H1 (cell line): ENCODE measurements at places on chromosomes 5 and 9. TPM values are rescaled to one million over a fixed set of nuclear protein-coding genes. Genes with fewer than 3 reads are reported as not detected.
A peak's percentile ranks its signal among the peaks of the same experiment; 100 is the strongest.

DNA sequence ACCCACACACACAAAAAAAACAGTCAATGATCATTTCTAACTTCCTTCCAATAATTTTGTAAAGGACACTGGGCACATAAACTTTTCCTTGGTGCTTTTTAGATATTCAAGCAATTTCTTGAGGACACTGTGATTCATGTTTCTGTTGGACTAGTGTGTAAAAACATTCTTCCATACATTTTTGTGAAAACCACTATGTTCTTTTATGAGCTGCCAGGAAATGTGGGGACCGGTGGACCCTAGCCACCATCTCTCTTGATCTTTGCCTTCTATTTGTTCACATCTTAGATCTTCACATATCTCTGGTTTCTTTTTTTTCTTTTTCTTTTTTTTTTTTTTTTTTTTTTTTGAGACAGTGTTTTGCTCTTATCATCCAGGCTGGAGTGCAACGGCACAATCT lies 287.4 kb downstream of the GLIS3 start:
- no peak overlapping the region for H3K27ac ChIP-seq
- no peaks in the 10 kb centered on the region for H3K27me3 ChIP-seq
- H3K4me1 ChIP-seq, result no peaks in the 10 kb centered on the region
- no peak overlapping the region for H3K4me3 ChIP-seq

CWC27 gene
- 10.7 and 24.9 TPM in 2 replicates for polyA plus RNA-seq

- H3K4me3 ChIP-seq, result no peak overlapping the region
- H3K27me3 ChIP-seq, result no peaks in the 10 kb centered on the region
- no peaks in the 10 kb centered on the region for H3K36me3 ChIP-seq
- H3K27ac ChIP-seq, result no peak overlapping the region
Observed at GRCh38 chr5:39670391-39670790, 245.6 kb upstream of the DAB2 start.

DNA sequence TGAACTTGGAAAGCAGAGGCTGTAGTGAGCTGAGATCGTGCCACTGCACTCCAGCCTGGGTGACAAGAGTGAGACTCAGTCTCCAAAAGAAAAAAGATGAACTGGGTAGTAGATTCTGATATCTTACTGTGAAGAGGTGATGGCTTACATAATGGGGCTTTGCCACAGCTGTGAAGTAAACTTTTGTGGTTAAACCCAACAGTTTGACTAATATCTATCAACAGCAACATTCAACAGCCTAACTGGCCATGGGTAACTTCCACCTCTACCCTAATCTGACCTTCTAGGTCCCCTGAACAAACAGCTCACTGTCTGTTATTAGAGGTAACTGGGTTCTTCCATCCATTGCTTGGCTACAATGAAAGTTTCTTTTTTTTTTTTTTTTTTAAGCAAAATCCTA lies 52.1 kb downstream of the TLE1 start:
- no peak for DNase-seq
- no peak overlapping the region for H3K27ac ChIP-seq
- H3K36me3 ChIP-seq, result peaks cover 3% of the 10 kb centered on the region; the same call in 1 of the 2 replicates
- no peaks in the 10 kb centered on the region; the same call in 1 of the 2 replicates for H3K4me1 ChIP-seq
- H3K4me3 ChIP-seq, result no peak overlapping the region
- H3K27me3 ChIP-seq, result no peaks in the 10 kb centered on the region

- no peaks in the 10 kb centered on the region for H3K27me3 ChIP-seq
- DNase-seq, result no peak
- no peaks in the 10 kb centered on the region for H3K36me3 ChIP-seq
- H3K4me3 ChIP-seq, result no peak overlapping the region
Observed at GRCh38 chr5:110852053-110852452, 113.2 kb downstream of the SLC25A46 start.

DND1 gene
- polyA plus RNA-seq, result 2.1 and 3.5 TPM in 2 replicates

GRCh38 chr5:135641734-135642487 lies 63.1 kb upstream of the CXCL14 start:
- no peak for DNase-seq
- no peaks in the 10 kb centered on the region for H3K4me1 ChIP-seq
- no peaks in the 10 kb centered on the region for H3K27me3 ChIP-seq
- no peaks in the 10 kb centered on the region for H3K36me3 ChIP-seq
- no peak overlapping the region for H3K27ac ChIP-seq
- no peak overlapping the region for H3K4me3 ChIP-seq

DNA sequence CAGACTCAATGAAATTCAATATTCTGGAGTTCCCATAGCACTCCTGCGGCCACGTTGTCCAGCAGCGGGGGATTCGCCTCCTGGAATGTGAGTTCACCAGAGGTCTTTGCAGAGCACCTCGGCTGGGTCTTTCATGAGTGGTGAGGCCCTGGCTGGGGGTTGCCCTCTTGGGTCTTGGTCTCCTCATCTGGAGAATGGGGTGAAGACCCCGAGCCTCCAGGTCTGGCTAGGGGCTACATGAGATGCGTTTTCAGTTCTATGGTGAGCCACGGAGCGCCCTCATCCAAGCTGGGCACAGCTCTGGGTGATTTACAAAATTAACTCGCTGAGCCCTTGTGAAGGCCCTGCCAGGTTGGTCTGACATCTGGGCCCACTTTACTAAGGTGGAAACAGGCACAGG lies 37.5 kb upstream of the RXRA start:
- DNase-seq, result no peak
- H3K4me1 ChIP-seq, result no peaks in the 10 kb centered on the region
- no peaks in the 10 kb centered on the region for H3K27me3 ChIP-seq
- H3K36me3 ChIP-seq, result no peaks in the 10 kb centered on the region
- H3K27ac ChIP-seq, result no peak overlapping the region
- H3K4me3 ChIP-seq, result no peak overlapping the region

GRCh38 chr5:138752341-138752950 lies 779 bp upstream of the CTNNA1 start:
- H3K36me3 ChIP-seq, result no peaks in the 10 kb centered on the region
- DNase-seq, result peak; percentile 57
- peak overlapping the region; percentile 85 for H3K27ac ChIP-seq
- H3K4me1 ChIP-seq, result peaks cover 7% of the 10 kb centered on the region
- H3K27me3 ChIP-seq, result no peaks in the 10 kb centered on the region

DNA sequence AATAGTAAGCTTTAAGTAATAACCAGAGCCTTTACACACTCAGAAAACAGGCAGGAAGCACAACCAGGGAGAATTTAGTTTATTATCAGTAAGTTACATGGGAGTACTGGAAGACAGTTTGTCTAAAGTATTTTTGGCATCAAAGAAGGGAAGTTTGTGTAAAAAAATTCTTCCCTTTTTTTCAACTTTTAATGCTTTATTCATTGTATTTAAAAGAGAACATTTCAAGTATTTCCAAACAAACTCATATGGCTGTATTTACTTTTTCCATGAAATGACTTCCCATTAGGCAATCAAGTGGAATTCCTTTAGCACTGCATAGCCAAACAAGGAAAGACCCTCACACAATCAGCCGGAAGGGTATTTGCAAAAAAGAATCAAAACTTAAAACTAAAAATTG lies 26.7 kb downstream of the RNF145 start:
- DNase-seq, result no peak
- H3K4me3 ChIP-seq, result no peak overlapping the region
- peaks cover 3% of the 10 kb centered on the region; the same call in 1 of the 2 replicates for H3K36me3 ChIP-seq
- no peak overlapping the region for H3K27ac ChIP-seq
- no peaks in the 10 kb centered on the region for H3K4me1 ChIP-seq

PCDHGA10 gene
- polyA plus RNA-seq, result 6.4 and 7.1 TPM in 2 replicates

DNA sequence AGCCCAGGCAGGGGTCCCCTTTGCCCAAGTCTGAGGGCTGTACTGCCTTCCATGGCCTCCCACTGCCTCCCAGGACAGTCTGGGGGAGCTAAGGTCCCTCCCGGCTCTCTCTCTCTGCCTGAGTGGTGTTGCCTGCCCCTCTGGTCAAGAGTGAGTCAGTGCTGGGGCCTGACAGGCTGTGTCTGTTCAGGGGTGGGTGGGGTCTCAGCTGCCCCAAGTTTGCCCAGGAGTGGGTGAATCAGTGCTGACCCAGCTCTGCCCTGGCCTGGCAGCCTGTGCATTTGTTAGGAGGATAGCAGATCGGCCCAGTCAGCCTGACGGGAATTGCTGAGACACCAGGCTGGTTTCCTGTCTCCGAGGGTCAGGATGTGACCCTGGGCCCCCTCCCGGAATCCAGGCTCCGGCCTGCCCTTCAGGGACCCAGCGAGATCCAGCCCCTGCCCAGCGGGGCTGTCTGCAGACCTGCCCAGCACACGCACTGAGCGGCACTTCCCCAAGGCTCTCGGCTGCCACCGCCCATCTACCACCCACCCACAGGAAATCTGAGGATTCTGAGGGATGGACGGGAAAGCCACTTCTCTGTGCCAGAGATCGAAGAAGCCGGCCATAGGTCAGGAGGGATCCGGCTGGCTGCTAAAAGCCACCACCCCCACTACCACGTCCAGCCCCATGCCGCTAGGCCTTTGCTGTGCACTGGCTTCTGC lies 15.9 kb downstream of the ENG start:
- H3K4me1 ChIP-seq, result no peaks in the 10 kb centered on the region; the same call in 1 of the 2 replicates
- no peak overlapping the region for H3K4me3 ChIP-seq
- no peak for DNase-seq
- no peaks in the 10 kb centered on the region for H3K36me3 ChIP-seq
- H3K27me3 ChIP-seq, result no peaks in the 10 kb centered on the region
- H3K27ac ChIP-seq, result no peak overlapping the region

ZNF608 gene
- 13.3 and 17.2 TPM in 2 replicates for polyA plus RNA-seq

AHRR gene
- polyA plus RNA-seq, result 0.41 and 0.97 TPM in 2 replicates

DNA sequence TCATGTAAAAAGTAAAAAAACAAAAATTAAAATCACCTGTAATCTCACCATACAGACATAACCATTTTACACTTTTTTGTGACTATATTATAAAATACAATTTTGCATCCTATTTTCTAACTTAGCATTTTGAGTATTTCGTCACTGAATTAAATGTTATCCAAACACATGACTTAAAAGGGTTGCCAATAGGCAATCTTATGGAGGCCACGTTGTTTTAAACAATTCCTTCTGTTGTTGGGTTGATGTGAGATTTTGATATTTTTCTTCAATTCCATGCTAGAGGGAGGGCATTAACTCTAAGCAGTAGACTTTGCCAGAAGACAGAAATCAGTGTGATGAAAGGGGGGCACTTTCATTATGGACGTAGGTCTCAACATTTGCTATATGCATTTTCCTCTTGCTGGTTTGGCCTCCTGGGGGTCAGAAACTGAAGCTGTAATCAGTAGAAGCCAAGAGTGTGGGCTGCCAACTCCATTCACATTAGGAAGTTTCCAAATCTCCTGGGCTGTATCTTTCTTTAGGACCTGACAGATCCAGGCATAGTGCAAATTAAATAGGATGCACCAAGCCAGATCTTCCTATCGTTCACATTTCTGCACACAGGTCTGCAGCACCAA lies 614.2 kb upstream of the CLINT1 start:
- H3K4me3 ChIP-seq, result no peak overlapping the region
- H3K36me3 ChIP-seq, result no peaks in the 10 kb centered on the region
- H3K4me1 ChIP-seq, result no peaks in the 10 kb centered on the region; the same call in 1 of the 2 replicates
- no peak for DNase-seq
- H3K27ac ChIP-seq, result no peak overlapping the region
- no peaks in the 10 kb centered on the region for H3K27me3 ChIP-seq

DNA sequence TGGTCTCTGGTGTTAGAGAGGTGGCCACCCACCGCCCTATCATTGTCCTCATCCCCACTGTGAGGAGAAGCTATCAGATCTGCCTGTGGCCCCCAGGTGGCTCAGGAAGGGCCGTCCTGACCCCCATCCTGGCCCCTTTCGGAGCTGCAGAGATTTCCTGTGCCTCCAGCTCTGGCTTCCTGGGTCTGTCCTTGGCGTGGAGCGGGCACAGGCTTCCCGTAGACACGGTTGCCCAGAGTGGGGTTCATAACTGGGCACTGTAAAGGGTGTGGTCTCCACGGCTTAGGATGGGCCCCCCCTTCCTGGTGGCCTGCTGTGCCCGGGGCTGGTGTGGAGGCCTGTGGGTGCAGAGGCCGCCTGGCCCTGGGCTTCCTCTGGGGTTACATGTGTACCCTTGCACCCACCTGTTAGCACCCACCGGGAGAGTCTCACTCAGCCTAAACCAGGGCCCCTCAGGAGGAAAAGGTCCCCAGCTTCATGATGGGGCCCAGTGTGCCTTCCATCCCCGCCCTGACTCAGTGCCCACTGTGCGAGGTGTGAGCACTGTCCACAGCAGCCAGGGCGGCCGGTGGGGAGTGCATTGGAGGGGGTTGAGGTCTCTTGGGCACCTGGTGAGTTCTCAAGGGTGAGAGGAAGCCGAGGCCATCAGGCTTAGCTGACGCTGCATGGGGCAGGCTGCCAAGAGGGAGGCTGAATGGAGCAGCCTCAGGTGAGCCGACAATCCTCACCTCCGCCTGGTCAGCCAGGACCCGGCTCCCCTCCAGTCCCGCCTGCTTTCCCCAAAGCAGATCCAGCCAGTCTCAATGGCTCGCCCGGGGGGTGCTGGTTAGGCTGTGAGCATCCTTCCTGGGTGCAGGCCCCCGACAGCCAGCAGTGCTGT lies 15.3 kb upstream of the AJM1 start:
- H3K4me3 ChIP-seq, result no peak overlapping the region
- peaks cover 56% of the 10 kb centered on the region for H3K36me3 ChIP-seq
- DNase-seq, result no peak

NOL8 gene
- 3.0 and 6.2 TPM in 2 replicates for polyA plus RNA-seq

FIBCD1 gene
- 8.8 and 13.2 TPM in 2 replicates for polyA plus RNA-seq

GRCh38 chr9:130110596-130111021 lies 56.9 kb downstream of the GPR107 start:
- no peak for DNase-seq
- no peaks in the 10 kb centered on the region; the same call in 1 of the 2 replicates for H3K4me1 ChIP-seq
- H3K27me3 ChIP-seq, result no peaks in the 10 kb centered on the region
- H3K4me3 ChIP-seq, result no peak overlapping the region
- H3K36me3 ChIP-seq, result peaks cover 3% of the 10 kb centered on the region; the same call in 1 of the 2 replicates

NIPAL4 gene
- 0.06 and 0.09 TPM in 2 replicates for polyA plus RNA-seq

GRCh38 chr9:16527573-16527972 lies 342.9 kb downstream of the BNC2 start:
- H3K4me1 ChIP-seq, result no peaks in the 10 kb centered on the region; the same call in 1 of the 2 replicates
- H3K4me3 ChIP-seq, result no peak overlapping the region
- no peak overlapping the region for H3K27ac ChIP-seq

DNA sequence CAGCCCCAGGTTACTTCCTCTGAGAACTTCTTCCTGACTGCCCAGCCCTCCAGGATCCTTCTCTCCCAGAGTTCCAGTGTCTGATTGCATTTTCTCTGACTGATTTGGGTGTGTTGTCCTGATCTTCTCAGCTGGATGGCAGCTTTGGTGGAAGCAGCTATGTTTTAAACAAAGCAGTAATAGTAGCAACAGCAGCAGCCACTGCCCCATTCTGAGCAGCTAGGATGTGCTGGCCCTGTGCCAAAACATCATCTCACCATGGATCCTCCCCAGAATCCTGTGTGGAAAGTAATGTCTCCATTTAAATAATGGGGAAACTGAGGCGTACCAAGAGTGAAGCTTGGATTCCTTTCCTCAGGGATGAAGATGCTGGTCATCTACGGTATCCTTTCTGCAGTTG lies 46.4 kb upstream of the PSD2 start:
- no peak overlapping the region for H3K4me3 ChIP-seq
- peaks cover 66% of the 10 kb centered on the region for H3K27me3 ChIP-seq
- peaks cover 24% of the 10 kb centered on the region for H3K4me1 ChIP-seq
- no peak for DNase-seq
- H3K27ac ChIP-seq, result no peak overlapping the region

- no peaks in the 10 kb centered on the region for H3K36me3 ChIP-seq
- H3K4me1 ChIP-seq, result peaks cover 14% of the 10 kb centered on the region
- H3K4me3 ChIP-seq, result no peak overlapping the region
- no peak for DNase-seq
Observed at GRCh38 chr9:131334629-131335367, 45.3 kb downstream of the PLPP7 start.

C5 gene
- polyA plus RNA-seq, result 0.35 and 0.46 TPM in 2 replicates
